ENCODE measurements at places on chromosomes 7 and 10.

DNA sequence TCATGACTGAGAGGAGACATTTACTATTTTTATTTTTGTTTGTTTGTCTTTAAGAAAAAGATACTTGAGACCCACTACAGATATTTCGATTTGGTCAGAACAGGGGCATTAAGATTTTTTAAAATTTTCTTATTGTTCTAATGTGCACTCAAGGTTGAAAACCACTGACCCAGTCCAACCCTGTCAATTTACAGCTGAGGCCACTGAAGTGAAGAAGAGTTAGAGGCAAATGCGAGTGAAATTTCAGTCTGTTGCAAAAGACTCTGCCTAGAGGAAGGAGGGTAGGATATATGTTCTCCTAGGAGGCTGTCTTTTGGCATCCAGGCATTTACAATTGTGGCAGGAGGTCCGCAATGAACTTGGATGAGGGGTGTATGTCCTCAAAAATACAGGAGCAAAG is 396.3 kb downstream of the RPS24 start:
- DNase-seq, result no peak

DNA sequence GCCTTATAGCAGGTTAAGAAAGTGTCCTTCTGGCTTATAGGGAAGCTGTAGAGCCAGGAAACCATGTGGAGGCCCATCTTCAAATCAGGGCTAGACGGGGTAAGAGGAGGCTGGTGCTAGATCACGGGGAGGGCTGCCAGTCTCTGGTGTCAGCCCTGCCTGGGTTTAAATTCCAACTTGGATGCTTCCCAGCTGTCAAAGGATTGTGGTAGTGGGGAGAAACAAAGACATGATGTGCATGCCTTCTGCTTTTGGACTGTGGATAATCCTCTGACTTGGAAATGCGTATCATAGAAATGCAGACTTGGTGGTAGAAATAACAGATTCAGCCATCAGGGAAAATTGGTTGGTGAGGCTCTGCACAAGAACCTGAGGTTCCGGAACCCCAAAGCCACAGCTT is 325.6 kb downstream of the PHTF2 start:
- DNase-seq, result no peak

DNA sequence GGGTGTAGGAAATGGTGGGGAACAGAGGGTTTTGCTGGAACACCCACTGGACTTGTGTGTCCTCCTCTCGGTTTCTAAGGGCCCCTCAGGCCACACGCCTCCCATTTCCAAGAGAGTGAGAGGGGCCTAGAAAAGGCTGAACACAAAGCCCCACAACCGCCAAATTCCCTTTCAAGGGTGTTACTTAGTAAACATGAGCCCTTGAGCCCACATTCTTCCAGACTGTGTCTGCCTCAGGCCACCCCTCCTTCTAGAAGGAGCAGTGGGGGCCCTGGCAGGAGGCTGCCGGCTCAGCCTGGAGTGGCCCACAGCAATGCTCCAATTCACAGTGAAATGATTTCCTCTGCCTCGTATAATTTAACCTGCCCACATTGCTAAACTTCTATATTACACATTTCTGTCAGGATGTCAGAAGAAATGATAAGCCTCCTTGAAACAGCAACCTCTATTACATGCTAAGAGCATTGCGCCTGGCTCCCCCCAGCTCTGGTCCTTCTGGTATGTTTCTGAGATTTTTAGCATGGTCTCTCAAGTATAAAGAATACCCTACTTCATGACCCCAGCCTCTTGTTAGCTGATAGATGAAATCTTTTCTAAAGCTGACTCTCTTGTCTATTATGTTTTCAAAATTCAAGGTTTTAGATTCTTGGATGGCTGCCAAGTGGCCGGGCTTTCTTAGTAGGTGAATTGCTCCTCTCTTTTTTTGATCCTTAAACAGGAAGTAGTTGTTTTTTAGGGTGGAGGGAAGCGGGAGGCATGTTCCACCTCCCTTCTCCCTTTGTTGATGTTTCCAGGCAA is 673.9 kb upstream of the GALNT17 start:
- no peak for DNase-seq

DNA sequence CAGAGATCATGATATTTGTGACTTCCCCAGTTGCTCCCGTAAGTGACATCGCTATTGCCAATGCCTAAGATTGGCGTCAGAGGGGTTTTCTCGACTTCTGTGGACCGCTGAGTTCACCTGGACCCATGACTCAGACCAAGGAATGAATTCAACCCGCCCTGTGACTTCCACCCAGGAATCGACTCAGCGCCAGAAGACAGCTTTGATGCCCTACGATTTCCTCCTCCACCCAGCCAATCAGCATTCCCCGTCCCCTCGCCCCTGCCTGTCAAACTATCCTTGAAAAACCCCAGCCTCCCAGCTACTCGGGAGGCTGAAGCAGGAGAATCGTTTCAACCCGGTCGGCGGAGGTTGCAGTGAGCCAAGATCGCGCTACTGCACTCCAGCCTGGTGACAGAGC is 58.3 kb downstream of the MICALL2 start:
- no peak for DNase-seq

DNA sequence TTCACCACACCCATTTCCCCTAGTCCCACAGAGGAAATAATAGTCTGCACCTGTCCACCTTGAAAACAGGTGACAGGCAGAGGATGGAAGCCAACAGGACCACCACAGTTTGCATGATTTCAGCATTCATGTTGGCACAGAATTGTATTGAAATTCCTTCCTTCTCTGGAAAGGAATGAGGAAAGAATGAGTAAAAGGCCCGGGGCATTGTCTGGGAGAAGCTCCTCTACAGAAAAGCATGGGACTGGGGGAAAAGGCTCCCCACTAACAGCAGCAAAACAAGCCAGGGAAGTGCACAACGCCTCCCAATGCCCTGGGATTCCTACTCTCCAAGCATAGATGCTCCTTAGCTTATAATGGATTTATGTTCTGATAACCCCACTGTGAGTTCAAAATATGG is 28.5 kb upstream of the TOMM7 start:
- DNase-seq, result no peak

GRCh38 chr7:46315891-46316290 is 394.8 kb upstream of the IGFBP3 start:
- DNase-seq, result no peak

DNA sequence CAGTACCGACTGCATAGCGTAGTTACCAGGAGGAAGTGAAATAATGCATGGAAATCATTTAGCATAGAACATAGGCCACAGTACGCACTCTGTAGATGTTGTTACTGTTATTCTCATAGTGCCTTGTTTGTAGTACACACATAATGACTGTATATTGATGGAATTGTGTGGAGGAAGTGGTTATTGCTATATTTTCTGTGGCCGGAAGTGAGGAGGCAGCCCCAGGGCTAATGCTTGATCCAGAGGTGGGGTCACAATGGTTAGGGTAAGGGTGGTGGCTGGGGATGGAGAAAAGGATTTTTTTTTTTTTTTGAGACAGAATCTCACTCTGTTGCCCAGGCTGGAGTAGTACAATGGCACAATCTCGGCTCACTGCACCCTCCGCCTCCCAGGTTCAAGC is 4.5 kb upstream of the MGAM start:
- no peak for DNase-seq

GRCh38 chr10:112803961-112804401 is 146.1 kb upstream of the TCF7L2 start:
- DNase-seq, result peak; percentile 49

- DNase-seq, result peak; percentile 21
These were observed 568.7 kb upstream of the LRRN3 start for GRCh38 chr7:110522061-110522760.

DNA sequence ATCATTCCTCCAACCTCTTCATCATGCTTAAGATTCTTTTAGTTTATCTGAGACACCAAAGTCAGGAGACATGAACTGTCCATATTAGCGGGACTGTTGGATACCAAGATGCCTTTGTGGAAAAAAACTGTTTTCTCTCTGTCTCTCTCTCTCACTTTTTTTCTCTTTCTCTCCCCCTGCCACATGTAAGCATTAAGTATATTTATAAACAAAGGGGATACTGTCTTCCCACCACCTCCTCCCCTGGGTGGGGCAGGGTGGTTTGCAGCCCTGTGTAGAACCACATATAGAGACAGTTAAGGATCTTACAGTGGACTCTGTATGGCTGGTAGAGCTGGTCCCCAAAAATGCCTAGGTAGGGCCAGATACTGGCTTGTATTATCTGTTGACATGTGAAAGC is 101.3 kb downstream of the GLI3 start:
- no peak for DNase-seq

GRCh38 chr7:158868764-158869410 is 12.5 kb downstream of the DYNC2I1 start:
- DNase-seq, result no peak

- no peak for DNase-seq
These were observed 116.0 kb downstream of the ARID5B start for GRCh38 chr10:62017491-62017870.

GRCh38 chr7:46557295-46557711 is 636.2 kb upstream of the IGFBP3 start:
- DNase-seq, result peak; percentile 65

- no peak for DNase-seq
These were observed 16.5 kb upstream of the ARL4A start for GRCh38 chr7:12670743-12671520.

GRCh38 chr7:129166745-129167144 is 21.7 kb upstream of the SMO start:
- DNase-seq, result no peak

GRCh38 chr10:26574783-26575182 is 122.7 kb upstream of the PDSS1 start:
- DNase-seq, result no peak

DNA sequence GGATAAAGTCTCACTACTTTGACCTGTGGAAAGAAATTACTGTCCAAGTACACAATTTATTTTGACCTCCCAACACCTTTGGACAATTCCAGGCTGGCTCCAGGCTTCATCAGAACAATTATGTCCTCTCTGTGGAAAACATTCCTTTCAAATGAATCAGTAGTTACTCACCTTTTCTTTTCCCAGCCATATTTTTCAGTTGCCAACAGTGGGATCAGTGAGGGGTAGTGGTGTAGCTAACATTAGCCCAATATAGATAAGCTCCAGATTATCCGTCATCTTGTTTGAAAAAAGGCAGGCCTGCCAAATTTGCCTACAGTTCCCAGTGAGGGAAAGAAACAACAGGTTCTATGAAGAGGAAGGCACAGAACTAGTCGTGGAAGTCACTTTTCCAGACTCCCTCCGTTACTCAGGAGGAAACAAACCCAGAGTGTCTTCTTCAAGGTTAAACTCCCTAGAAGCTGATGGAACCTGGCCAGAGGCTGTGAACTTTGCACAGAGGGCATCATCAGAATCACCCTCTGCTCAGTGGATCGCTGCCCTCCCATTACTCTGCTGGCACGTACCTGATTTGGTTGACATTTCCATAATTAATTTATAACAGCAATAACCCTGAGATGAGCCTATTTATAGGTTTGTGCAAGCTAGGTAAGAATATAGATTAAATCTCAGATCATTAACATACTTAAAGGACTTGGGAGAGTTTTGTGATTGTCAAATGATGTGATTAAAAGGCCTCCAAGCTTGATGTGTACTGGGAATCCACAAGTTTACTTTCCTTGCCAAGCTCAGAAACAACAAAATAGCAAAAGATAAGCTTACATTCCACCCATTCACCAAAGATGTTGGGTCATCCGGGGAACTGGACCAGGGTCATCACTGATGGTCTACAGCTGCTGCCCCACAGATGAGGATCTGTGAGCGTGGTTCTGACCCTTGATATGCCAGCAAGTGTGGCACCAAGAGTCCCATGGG is 654.6 kb upstream of the GALNT17 start:
- no peak for DNase-seq

DNA sequence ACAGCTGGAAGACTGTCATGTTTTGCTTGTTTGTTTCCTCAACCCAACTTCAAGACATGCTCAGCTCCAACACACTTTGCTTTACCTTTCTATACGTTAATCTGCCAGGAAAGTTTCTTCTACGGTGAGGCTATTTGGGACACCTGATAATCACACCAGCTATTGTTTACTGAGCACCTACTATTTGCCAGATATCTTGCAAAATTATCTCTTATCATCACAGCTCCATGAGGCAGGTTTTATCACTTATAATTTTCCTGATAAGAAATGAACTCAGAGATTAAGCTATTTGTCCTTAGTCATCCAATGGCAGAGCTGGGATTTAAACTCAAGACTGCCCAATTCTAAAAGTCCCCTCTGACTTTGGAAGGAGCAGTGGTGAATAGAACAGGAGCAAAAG is 117.4 kb downstream of the CREB5 start:
- DNase-seq, result no peak

DNA sequence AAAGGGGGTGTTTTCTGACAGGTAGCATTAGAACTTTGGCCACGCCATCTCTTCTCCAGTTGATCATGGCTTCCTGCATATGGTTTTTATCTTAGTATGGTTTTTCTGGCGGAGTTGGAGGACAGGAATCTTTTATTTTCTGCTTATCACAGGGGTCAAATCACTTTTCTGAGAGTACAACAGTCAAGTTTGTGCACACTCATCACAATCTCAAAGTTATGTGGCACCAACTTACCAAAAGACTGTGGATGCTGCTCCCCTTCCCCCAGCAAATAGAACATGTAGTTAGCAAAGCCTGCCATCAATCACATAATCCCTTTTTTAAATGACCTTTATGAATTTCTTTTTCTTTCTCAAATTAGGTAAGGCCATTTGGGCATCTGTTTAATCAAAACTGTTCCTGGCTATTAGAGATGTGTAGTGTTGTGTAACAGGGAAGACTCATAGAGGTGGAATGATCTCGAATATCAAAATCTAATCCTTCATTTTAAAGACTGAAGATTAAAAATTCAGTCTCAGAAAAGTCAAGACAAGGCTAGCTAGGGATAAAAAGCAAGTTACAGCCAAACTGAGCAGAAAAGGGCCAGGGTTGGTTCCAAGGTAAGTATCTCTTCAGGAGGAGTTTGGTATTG is 3.8 kb upstream of the CH25H start:
- no peak for DNase-seq

- no peak for DNase-seq
These were observed 294.6 kb downstream of the PTEN start for GRCh38 chr10:88157981-88158465.

- no peak for DNase-seq
These were observed 16.0 kb upstream of the DPYSL4 start for GRCh38 chr10:132170561-132171361.

- DNase-seq, result no peak
These were observed 32.4 kb upstream of the SMKR1 start for GRCh38 chr7:129469930-129470329.

DNA sequence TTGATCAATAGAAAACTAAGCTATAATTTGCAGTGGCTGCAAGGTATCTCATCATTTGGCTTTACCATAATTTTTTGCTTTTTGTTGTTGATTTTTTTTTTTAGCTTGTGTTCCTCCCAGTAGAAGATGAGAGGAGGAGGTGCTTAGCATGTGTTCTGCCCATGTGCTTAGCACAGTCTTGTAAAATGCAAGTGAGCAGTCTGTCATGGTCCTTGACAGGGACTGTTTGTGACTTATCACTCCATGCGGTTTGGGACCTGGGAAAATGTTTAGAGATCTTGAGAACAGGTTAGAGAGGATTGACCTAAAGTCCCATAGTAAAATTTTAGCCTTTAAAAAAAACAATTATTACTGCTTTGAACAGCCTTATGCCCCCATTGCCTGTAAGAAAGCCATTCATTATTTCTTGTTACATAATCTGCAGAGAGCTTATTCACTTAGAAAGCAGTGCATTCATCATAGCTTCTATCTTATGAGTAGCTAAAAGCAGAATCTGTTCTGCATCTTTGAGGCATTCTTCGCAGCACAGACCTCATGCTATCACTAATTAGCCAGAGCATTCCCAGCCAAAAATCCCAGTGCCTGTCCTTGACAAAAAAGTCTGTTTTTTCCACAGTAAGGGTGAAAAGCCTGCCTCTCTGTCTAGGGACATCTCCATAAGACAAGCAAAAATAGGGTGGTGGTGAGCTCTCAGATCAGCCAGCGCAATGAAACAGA is 748.7 kb upstream of the GALNT17 start:
- no peak for DNase-seq

Measured in left kidney (tissue), 8 donors.